ENCODE measurements at places on chromosomes 12 and 14.

- DNase-seq: no peak
Measured at GRCh38 chr12:89971880-89972279, 263.2 kb upstream of the ATP2B1 start.

- DNase-seq: no peak
Measured at GRCh38 chr12:104997541-104997940, 11.4 kb downstream of the NOPCHAP1 start.

DNA sequence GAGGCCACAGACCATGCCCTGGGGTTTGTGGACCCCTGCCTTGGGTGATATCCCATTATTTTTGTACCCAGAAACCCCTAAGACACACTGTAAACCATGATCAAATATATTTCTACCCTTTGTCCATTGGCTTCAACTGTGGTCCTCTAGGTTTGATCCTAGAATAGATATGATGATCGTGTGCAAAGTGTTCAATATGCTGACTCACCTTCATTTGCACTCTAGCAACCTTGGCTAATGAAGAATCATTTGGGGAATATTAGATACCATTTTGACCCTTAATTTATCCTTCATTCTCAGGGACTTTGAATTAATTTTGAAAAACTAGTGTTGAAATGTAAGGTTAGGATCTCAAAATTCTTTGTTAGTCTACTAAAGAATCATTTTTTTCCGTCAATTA is 73.1 kb upstream of the RAP1B start:
- DNase-seq: no peak

DNA sequence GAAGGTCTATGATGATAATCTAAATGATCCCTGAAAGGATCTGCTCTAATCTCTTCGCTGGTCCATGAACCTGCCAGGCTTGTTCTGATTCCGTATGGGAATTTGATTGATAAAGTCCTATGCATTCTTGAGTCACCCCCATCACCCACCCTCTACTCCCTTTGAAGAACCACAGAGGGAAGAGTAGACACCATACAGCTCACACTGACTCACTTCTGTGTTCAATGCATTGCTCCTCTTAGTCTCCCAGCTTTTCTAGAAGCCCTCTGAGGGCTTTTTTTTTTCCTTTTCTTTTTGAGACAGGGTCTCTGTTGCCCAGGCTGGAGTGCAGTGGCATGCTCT is 18.5 kb upstream of the GPRC5A start:
- DNase-seq: no peak

GRCh38 chr12:98259693-98260092 is 255.7 kb upstream of the TMPO start:
- no peak for DNase-seq

DNA sequence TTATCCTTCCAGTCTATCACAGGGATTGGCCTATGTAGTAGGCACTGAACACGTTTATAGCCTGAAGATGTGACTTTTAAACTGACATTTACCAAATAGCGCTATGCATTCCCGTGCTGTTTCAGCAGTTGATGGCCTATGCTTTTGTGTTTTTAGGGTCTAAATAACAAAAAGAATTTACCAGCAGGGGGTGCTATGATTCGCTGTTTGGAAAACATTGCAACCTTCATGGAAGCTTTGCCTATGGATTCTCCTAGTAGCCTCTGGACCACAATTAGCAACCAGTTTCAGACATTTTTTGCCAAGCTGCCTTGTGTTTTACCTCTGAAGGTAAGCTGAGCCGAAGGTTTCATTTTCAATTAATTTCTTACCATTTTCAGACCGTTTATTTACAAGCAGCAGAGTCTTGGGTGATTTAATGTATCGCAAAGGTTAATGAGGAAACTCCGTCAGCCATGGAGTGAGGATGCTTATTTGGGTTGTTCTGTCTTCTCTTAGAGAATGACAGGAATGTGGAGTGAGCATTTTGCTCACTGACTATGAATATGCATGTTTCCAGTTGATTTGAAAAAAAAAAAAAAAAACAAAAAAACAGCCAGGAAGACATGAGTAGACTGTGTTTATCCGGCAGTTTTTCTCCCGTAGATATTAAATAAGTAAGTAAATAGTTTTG is 133.1 kb downstream of the PRIMA1 start:
- DNase-seq: peak; percentile 18

DNA sequence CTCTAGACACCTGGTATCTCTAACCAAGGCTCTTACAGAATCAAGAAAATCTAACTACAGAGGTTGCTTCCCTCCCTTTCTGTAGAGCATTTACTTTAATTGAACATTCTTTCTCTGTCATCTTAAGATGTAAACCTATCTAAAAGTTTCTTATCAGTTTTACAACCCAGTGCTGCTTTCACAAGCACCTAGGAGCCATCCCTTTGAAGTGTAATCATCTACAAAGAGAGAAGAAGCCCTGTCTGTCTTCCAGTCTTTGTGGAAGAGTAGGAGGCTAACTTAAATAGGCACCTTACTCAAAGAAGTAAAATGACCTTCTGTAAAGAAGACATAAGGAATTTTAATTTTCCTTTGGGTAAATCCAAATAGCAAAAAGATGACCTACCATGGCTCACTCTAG is 763.9 kb upstream of the LRFN5 start:
- no peak for DNase-seq

- no peak for DNase-seq
Measured at GRCh38 chr14:69756298-69756697, 10.6 kb upstream of the SRSF5 start.

GRCh38 chr12:49079793-49080192 is 10.0 kb upstream of the RHEBL1 start:
- DNase-seq: no peak

DNA sequence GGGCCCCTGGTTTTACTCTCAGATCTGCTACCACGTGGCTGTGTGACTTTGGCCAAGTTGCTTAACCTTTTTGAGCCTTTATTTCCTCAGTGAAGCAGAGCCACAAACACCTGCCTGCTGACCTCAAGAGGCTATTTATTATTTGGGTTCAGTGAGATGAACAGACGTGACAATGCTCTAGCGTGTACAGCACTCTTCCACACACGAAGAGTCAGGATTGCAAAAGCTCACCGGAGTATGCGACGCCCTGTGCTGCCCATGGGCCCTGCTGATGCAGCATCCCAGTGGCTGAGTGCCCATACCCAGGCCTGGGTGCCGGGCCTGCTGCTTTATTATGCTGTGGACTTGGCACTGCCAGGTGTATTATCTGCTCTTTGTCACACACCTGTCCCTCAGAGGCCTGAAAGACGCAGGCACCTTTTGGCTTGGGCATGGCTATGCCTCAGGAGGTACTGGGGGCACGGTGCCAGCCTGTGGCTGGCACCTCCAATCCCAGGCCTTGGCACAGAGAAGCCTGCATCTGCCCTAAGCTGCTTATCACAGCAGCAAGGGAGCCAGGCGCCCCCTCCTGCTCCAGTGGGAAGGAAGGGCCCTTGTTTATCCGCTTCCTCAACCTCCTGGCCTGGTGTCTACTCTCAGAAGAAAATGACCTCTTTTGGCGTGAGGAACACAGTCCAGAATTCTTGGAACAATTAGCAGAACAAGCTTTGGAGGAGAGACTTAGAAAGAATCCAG is 22.3 kb upstream of the TC2N start:
- DNase-seq: no peak

DNA sequence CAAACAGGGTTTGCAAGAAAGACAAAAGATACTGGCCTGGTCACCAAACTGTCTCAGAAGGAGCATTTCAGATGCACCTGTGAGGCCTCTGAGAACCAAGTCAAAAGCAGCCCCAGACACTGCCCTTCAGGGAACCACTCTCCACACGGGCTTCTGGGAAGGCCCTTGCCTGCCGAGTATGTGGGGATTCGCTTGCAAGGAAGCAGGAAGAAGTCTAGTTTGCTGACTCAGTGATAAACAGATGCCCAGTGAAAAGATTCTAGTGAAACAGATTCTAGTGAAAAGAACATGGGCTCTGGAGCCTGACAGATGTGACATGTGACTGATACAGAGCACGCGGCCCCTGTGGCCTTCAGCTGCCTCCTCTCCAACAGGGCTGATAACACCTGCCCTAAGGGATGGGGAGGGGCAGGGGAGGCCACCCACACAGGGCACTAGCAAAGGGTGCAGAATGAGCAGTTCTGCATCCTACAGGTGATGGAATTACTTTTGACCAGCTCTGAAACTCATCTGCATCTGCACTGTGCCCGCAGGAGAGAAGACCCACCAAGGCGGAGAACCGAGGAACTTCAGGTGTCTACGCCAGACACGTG is 19.1 kb downstream of the AMN start:
- no peak for DNase-seq

DNA sequence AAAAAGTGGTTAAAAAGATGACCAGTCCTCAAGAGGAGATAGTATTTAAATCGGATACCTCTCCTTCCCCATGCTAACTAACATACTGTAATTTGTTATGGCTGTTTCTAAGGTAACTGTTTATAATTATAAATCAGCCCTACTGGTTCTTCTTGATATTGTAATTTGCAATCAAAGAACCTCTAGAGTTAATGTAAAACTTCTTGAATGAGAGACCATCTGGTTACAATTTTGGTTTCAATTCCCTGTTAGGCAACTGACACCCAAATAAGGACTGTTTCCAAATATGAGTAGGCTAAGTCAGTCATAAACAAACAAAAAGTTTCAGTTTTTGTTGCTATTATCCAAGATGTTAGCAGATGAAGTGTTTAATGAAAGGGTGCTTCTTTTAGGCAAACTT is 120.2 kb upstream of the DNM1L start:
- no peak for DNase-seq

- DNase-seq: no peak
Measured at GRCh38 chr12:67952787-67953186, 36.5 kb upstream of the IFNG-AS1 start.

DNA sequence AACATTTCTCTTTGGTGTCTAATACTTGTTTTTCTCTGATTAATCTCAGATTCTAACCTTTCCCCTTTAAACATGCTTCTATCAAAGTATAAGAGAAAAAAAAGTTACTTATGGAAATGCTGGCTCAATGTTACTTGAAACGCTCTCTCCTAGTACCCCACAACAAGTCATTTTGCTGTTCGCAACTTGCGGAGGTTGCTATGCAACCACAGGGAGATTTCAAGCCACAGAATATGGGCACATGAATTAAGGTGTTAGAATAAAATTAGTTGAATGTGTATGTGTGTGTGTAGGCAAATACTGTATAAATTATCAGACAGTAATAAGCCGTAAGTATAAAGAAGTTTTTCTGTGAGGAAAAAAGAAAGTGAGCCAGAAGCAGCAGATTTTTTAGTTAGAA is 80.6 kb downstream of the CCDC59 start:
- DNase-seq: no peak

DNA sequence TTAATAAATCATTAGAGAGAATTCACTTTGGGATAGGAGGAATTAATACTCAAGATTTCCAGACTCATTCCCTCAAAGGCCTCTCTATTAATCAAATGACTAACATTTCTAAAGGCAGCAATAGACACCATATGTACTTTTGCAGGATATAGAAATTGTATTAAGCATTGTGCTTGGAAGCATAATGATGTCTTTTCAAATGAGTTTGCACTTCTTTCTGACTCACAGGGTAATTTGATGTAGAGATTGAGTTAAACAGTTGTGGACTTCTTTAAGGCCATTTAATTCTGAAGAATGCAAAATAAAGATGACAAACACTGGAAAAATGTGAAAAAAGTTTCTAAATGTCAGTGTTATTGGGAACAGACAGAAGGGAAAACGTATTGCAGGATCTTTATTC is 63.4 kb upstream of the CSRP2 start:
- no peak for DNase-seq

- no peak for DNase-seq
Measured at GRCh38 chr12:19846574-19846973, 407.3 kb downstream of the AEBP2 start.

DNA sequence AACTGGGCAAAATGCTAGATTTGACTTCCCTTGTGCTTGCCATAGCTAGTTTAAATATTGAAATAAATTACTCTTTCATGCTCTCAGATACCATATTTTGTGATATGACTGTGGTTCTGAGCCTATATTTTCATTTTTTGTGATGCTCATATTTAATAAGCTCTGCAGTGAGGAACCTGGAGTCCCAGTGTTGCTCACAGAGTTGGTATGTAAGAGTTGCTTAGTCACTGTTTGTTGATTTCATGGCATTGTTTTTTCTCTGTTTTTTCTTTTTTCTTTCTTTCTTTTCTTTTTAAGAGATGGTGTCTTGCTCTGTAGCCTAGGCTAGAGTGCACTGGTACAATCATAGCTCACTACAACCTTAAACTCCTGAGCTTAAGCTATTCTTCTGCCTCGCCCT is 750.5 kb upstream of the TMEM132C start:
- DNase-seq: no peak

DNA sequence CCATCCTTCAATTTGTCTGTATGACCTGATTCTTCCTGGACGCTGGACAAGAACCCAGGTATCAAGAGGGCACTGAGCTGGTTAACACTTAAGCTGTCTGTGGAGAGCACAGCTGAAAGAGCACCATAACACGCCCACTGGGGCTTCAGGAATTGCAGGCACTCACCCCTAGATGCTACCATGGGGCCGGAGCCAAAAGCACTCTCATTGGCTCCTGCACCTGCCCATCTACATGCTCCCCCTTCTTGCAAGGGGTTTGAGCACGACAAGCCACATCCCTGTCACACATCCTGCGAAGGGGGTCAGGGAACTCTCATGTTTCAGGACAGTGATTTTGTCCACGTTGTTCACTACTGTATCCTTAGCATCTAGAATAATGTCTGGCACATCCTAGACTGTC is 35.1 kb upstream of the TBC1D15 start:
- no peak for DNase-seq

DNA sequence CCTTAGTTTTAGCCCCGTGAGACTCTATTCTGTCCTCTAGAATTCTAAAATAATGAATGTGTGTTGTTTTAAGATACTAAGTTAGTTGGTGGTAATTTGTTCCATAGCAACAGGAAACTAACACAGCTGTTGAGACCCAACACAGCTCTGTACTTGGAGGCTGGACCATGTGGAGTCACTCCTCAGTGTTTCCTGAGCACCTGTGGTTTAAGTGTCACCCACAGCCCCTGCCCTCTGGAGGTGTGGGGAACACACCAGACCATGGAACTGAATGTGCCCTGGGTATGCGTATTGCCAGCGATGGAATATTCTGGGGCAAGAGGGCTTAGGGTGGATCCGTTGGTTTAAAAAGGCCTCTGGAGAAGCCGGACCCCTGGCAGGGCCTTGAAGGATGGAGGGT is 16.6 kb upstream of the GPR68 start:
- DNase-seq: peak; percentile 59

GRCh38 chr12:52682938-52683574 is 2.8 kb upstream of the KRT1 start:
- no peak for DNase-seq

- DNase-seq: peak; percentile 36
Measured at GRCh38 chr14:22567437-22567836, 21.6 kb downstream of the DAD1 start.

- DNase-seq: no peak
Measured at GRCh38 chr12:132562489-132563021, 47.8 kb downstream of the LRCOL1 start.

GRCh38 chr12:3202734-3203446 is 125.7 kb downstream of the TSPAN9 start:
- DNase-seq: peak; percentile 31

GRCh38 chr14:68733086-68733914 is 59.6 kb downstream of the ZFP36L1 start:
- DNase-seq: peak; percentile 31
